Activated gamma-delta T cell treated with anti-CD3 and anti-CD28 coated beads, Interleukin-2, amount 50 U/mL, for 16 hours (primary cell): ENCODE measurements at places on chromosomes 4 and X.
A peak's percentile ranks its signal among the peaks of the same experiment; 100 is the strongest.

DNA sequence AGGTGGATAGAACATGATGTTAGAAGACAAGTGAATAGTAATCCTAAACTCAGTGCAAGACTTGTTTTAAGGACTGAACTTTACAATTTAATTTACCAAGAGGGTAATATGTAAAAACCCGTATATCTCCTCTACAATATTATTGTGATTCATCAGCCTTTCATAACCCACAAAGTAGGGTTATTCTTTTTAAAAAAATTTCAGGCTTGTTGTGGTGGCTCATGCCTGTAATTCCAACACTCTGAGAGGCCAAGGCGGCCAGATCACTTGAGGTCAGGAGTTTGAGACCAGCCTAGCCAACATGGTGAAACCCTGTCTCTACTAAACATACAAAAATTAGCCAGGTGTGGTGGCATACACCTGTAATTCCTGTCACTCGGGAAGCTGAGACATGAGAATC, 7.2 kb downstream of the IBSP start:
- DNase-seq, result no peak

GRCh38 chr4:181753207-181753606, 490.0 kb upstream of the TENM3 start:
- DNase-seq, result no peak

DNA sequence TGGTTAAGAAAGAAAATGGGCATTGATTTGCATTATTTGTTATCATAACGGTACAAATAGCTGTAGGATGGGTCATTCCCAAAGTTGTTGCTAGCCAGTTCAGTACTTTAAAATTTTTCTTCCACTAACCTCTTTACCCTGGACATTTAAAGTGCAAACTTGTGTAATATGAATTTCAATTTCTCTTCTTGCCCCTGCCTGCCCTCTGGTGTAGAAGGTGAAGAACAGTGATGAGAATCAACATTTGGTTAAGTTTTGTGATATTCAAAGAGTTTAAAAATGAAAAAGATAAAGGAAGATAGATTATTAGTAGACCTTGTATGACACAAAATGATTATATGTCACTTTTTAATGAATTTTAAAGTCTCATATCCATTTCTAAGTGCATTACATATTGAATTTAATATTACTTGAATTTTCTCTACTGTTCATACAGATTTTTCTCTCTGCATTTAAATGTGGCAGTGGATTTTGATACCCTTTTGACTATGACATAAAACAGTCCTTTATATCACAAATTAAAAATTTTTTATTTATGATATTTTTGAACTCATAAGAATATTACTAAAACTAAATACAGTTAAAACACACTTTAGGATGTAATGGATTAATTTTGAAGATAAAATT, 337.7 kb downstream of the BMPR1B start:
- no peak for DNase-seq

- no peak for DNase-seq
Observed at GRCh38 chrX:40931921-40932320, 153.3 kb upstream of the USP9X start.

DNA sequence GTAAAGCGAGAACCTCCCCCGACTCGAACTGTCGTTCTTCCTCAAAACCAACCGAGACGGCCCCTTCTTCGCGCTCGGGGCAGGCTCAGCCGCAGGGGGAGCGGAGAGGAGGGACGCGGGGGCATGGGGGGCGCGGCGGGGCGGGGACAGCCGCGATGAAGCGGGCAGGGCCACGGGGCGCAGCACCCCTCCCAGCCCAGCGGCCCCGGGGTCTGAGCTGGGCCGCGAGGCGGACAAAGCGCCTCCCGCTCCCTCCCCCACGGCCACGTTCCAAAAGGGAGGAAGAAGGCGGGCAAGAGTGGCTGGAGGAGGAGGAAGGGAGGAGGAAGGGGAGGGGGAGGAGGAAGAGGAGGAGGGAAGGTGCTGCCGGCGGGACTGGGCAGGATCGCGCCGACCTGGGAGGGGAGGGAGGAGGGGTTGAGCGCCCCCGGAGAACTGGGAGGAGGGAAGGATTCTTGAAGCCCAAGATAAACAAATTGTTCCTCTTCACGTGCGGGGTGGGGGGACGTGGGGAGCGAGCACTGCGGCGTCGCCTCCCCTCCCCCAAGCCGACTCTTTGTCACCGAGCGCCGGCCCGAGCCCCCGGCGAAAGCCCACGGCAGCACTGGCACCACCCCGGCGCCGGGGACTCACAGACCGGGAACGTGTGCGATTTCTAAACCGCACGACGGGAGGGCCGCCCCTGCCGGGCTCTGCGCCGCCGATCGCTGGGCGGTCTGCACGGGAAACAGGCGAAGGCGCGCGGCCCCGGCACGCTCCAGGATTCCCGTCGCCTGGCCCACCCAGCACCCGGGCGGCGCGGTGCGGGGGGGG, 2.9 kb downstream of the MAML3 start:
- peak; percentile 55 for DNase-seq
